Glomerular endothelial cell (primary cell): ENCODE measurements at places on chromosomes 11 and 22.

DNA sequence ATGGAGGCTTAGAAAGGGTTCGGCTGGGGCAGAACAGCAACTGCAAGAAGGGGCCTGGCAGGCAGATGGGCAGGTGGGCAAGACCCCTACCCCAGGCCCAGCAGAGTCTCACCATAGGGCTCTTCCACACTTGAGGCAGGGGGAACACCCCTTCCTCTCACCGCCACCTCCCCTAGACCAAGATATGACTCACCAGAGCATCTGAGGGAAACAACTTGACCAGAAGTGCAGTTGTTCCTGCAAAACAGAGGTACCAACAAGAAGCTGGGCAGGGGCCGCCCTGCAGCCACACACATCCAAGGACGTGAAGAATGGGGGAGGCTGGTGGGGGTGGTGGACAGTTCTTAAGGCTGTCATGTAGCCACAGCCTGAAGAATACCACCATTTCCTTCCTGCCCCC lies 10.9 kb downstream of the TMPRSS5 start:
- DNase-seq, result no peak

GRCh38 chr22:47406896-47407295 lies 644.4 kb downstream of the TBC1D22A start:
- no peak for DNase-seq

- no peak for DNase-seq
These were observed 37.8 kb downstream of the SCN3B start for GRCh38 chr11:123616505-123617198.

GRCh38 chr22:39179401-39179827 lies 26.9 kb upstream of the CBX7 start:
- no peak for DNase-seq

GRCh38 chr11:61712314-61712713 lies 32.1 kb downstream of the DAGLA start:
- no peak for DNase-seq

DNA sequence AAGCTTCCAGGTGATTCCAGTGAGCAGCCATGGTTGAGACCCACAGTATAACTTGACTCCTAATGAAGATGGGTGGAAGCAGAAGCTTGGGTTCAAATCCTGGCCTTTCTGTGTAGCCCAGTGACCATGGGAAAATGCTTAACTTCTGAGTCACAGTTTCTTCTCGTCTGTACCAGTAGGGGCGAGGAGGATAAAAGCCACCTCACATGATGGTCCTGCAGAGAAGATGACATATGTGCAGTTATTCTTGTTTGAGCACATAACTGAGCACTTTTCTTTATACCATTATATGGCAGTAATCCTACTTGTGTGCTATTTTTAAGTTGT lies 4.9 kb downstream of the TMEM109 start:
- no peak for DNase-seq
